Stimulated activated CD4-positive, alpha-beta T cell treated with anti-CD3 and anti-CD28 coated beads, TNF-alpha, amount 100 ng/mL, for 48 hours (primary cell): ENCODE measurements at places on chromosomes 7 and 10.

DNA sequence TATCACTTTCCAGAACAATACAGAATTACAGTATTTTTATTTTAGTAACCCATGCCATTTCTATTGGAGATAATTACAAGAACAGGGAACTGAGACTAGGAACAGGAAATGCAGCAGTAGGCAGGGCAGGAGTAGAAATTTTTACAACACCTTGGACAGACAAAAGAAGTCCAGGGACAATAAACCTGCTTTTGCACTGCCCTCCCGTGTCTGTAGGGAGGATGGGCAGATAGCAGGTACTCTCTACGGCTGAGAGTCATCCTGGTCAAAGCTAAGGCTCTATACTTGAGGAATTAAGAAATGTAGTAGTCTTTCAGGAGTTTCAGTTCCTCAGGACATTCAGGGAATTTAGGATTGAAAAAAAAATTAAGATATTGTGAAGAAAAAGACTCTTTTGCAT lies 63.4 kb downstream of the VAX1 start:
- DNase-seq = no peak

DNA sequence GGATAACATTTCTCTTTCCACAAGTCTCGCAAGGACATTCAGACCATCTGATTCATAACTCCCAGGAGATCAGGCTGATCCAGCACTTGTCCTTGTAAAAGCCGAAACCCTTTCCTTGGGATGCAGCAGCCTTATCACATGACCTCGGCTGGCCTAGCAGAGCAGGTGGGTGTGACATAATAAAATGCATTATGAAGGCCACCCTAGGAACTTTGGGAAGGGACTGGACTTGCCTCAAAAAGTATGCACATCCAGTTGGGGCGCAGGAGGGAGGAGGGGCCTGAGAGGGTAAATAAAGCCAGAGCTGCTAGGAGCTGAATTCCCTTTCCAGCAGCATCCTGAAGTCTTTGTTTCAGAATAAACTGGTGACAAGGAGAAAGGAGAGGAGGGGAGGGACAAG lies 260.8 kb downstream of the SNX13 start:
- DNase-seq = no peak

GRCh38 chr7:20229646-20230500 lies 12.7 kb upstream of the MACC1 start:
- no peak for DNase-seq

GRCh38 chr7:122972056-122972455 lies 23.4 kb downstream of the TAS2R16 start:
- no peak for DNase-seq

GRCh38 chr7:44995555-44996493 lies 4.2 kb upstream of the CCM2 start:
- no peak for DNase-seq
